ENCODE measurements at places on chromosomes 5 and 9.
A peak's percentile ranks its signal among the peaks of the same experiment; 100 is the strongest.

DNA sequence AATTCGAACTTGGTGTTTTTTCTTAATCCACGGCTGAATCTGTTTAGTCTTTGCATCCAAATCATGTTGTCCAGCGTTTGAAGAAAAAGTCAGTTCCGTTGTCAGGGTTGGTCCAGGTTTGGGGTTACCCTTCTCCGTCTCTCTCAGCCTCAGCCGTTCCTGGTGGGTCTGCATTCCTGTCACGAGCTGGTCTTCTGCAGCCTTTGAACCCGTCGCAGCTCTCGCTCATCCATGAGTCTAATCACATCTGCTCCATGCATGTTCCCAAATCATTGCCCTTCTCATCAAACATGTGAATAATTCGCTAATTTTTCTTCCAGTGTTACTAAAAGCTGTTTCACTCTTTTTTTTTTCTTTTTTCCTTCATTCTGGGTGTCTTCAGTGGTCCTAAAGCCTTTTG lies 39.0 kb upstream of the EXOC3 start:
- no peak for DNase-seq

- DNase-seq = no peak
Observed at GRCh38 chr5:40080191-40080590, 599.5 kb upstream of the PTGER4 start.

DNA sequence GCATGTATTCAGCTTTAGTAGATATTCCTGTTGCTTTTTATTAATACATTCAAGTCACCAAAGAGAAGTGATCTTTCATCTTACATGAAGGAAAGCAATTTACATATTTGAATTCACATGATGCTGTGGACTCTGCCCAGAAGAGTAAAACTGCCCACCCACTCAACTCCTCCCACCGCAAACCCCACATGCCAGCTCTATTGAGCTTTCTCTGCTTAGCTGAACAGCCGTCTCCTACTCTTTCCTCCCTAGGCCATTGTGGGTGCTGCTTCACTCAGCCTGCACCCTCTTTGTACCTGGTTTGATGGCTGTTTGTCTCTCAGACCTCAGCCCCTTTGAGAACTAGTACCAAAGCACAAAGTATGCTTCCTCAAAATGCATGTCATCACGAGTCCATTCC lies 48.4 kb upstream of the MAP3K1 start:
- no peak for DNase-seq

- DNase-seq = no peak
Observed at GRCh38 chr5:137305971-137306602, 193.0 kb downstream of the SPOCK1 start.

DNA sequence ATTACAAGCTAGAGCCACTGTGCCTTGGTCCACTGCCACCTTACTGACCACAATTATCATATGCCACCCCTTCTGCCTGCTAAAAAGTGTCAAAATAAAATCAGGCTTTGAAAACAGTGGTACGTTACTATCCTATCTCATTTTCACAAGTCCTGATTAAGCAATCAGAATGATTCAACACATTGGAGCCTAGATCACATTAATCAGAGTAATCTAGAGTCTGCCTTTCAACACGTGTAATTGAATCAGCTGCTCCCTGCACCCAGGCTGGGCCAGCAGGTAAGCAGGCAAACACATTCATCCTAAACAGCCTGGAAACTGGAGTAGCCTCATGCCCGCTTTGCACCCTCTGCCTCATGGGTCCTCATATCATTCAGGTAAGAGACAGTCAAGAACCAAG lies 186.2 kb downstream of the DCP2 start:
- no peak for DNase-seq

DNA sequence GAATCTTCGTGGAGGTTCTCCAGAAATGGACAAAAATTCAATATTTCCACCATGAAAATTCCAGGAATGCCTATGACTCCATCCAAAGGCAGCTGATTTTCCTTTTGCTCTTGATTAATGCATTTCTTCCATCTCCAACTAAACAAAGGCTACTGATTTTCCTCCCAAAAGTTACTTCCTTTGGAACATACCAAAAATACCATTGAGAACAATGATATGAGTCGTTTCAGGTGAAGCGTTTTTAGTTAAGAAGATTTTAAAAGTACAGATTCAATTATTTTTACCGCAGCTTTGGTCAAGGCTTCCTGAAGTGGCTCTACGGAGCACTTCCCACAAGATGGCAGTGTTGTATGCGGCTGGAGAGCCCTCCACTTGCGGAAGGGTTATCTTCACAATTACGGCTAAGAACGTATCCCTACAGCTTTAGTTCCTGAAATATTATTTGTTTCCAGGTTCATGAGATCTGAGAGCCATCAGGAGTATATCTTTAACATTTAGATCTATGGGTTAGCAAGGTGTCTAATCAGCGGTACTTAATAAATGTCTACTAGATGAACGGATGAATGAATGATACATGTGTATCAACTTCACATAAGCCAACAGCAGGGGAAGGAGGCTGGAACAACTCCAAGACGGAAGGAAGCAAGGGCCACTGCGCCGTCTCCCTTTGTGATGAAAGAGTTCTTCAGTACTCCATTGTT lies 35.9 kb upstream of the ARSB start:
- DNase-seq = peak; percentile 19

GRCh38 chr5:116372931-116373597 lies 201.6 kb downstream of the SEMA6A start:
- no peak for DNase-seq
